ENCODE measurements at places on chromosomes 13 and 19. TPM values are rescaled to one million over a fixed set of nuclear protein-coding genes. Genes with fewer than 3 reads are reported as not detected.

Gene ZNF730
- 15.2 TPM for total RNA-seq

Gene C19orf67
- total RNA-seq = not detected

Gene BRSK1
- 9.7 TPM for total RNA-seq

Gene PINLYP
- total RNA-seq = 11.4 TPM

Gene MAMSTR
- 2.5 TPM for total RNA-seq

Gene KLK14
- total RNA-seq = not detected

Gene ZSCAN22
- total RNA-seq = 2.9 TPM

GRCh38 chr19:18317961-18318800 is 4.7 kb downstream of the LSM4 start:
- no peak for DNase-seq

GRCh38 chr19:53019684-53020083 is 6.0 kb downstream of the ERVV-1 start:
- no peak for DNase-seq

DNA sequence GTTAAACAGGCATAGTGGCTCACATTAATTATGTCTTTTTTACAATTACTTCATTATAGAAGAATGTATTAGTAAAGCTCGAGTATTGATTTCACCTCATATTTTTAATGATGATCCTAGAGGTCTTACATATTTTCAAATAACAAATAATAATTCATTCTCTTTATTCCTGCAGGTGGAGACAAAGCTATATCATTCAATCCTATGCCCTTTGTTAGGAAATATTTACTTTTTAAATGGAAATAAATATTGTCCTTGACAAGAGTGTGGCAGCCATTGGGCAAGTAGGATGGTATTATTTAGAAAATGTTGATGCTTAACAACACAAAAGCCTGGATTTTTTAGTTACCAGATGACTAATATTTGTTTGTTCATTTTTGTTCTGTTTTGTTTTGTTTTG is 127.6 kb downstream of the COG6 start:
- no peak for DNase-seq

DNA sequence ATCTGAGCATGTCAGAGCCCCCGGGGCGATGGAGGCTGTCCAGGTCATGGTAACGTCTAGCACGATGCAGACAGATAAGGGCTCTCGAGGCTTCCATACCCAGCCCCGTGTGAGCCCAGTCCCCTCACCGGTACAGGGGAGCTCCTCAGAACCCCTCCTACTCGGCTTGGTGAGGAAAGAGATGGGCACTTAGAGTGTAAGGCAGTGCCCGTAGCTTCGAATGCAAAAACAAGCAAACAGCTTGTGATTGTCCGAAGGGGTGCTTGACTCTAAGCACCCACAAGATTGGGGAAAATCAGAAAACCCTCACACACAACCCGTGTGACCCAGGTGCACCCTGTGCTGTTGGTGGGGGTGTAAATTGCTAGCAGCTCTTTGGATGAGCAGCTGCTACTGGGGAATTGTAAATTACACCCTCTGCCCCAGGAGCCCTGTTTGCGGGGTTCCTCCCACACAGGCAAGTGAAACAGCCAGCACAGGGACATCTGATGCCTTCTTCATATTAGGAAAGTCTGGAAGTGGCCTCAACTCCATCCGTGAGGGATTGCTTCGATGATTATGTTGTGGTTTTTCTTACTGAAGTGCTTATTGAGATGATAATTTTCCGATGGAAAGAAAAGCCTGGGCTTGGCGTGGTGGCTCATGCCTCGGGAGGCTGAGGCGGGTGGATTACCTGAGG is 918 bp upstream of the PSPN start:
- no peak for DNase-seq

DNA sequence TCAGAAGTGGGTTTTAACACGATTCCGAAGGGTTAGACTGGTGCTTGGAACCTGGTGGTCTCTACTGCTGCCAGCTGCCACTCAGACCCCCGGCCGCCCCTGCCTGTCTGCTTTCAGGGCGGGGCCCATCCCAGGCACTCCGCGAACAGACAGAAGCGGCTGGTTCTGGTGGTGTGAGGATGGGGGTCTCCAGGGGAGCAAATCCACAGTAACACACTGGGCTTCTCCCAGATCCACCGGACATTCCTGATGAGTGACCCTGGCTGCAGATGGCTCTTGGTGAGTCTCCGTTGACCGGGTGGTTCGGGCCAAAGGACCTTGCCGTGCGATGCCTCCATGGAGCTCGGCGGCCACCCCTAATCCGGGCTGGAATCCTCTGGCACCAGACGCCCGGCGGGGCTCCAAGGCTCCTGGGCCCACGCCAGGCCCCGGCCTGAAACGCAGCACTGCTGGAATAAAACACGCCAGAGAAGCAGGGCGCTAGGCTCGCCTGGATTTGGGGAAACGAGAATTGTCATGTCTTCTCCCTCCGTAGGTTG is 2.1 kb upstream of the PTBP1 start:
- no peak for DNase-seq

DNA sequence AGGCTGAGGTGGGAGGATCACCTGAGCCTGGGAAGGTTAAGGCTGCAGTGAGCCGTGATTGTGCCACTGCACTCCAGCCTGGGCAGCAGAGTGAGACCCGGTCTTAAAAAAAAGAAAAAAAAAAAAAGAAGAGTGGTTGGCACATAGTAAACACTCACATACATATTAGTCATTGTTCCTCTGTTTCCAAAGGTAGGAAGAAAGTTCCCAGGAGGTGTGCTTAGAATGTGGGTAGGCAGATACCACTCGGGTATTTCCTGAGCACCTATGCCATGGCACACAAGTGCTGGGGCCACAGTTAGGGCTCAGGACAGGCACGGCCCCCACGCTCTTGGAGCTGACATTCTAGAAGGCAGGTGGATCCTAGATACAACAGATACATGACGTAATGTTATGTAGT is 41.4 kb downstream of the SIPA1L3 start:
- DNase-seq = no peak

GRCh38 chr13:94254737-94255136 is 224.7 kb downstream of the DCT start:
- no peak for DNase-seq

- no peak for DNase-seq
These were observed 61.8 kb downstream of the IRS2 start for GRCh38 chr13:109724603-109725002.

- DNase-seq = no peak
These were observed 239.1 kb upstream of the HTR2A start for GRCh38 chr13:47135800-47136503.

Data from urinary bladder (tissue), 4 donors.